Non-pigmented ciliary epithelial cell (primary cell): ENCODE measurements at places on chromosomes 4 and X.

DNA sequence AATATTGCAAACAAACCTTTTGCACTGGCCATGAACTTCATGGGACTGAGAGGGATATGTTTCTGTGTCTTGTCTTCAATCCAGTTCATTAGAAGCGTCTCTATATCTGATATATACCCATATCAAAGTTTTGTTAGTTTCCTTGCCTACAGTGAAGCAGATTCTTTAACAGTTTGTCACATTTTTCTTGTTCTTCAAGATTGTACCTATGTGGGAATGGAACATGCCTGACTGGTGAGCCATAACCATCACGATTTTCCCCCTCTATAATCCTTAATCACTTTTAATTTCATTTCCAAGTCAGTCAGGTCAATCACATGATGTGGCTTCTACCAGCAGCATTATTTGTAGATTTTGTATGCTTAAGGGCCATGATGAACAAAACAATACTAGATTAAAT lies 197.1 kb upstream of the PDE5A start:
- DNase-seq = no peak

DNA sequence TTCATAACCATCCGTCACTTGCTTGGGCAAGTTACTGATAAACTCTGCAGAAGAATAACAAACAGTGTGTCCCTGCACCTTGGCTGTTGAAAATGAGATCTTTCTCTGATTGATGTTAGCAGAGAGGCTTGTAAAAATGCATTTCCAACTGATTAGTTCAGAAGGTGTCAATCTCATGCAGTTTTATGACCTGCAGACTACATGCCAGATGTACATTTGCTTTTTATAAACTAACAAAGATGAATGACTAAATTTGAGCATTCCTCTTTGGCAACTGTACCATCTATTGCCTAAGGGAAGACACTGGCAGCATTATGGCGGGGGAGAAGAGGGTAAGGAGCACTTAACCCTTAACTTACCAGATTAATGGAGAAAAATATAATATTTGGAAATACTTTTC lies 192.8 kb downstream of the DCTD start:
- no peak for DNase-seq

DNA sequence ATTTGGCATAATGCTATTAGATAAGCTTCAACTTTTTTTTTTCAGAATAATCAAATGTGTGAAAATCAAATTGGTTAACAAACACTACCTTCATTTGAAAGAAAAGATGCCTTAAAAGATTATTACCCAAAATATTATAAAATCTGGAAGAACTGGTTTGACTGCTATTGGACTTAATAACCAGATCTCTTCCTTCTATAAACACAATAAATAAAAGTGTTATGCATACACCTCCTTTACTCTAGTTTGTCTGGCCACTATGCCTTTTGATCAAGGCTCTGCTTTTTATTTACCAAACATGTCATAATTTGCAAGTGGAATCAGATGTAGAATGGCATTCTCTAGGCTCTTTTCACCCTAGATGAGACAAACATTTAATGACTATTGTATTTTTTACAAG lies 897.3 kb upstream of the EPHA5 start:
- no peak for DNase-seq

- no peak for DNase-seq
Measured at GRCh38 chrX:45771560-45772340, 571.1 kb upstream of the DIPK2B start.

DNA sequence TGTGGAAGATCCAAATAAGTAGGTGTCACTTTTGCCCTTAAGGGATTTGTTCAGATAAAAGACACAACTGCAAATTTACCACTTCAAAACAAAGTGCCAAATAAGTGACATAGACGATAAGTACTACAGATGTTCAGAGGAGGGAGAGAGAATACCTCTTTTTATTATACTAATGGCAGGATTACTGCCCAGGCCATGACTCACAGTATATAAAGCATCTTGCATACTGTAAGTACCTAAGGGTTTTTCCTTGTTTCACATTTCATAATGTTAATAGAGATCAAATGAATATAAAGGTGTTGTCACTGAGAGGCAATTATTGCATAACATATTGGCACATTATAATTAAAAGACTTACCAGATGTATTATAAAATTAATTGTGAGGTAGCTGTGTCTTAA lies 46.4 kb downstream of the PTPN13 start:
- DNase-seq = peak; percentile 2

GRCh38 chrX:150203248-150203645 lies 159.9 kb upstream of the MAMLD1 start:
- no peak for DNase-seq

DNA sequence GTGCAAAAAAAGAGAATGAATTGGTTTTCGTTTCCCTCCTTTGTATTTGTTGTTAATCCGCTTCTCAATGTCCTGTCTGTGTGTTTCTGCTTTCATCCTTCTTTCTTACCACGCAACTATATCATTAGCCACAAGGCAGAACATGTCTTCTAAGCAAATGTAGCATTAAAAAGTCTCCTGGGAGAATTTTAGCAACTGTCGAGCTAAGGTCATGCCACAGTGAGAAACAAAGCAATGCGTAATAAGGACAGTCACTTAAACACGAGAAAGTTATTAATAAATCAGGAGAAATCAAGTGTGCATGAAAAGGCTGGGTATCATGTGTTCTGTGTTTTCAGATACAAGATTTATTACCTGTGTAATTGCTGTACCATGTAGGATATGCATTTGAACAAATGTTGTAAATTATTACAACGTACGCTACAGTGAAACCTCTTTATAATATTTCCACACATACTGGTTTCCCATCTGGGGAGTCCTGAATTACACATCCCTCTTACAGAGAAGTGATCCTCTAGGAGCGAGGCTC lies 890.8 kb downstream of the TRIML1 start:
- no peak for DNase-seq

DNA sequence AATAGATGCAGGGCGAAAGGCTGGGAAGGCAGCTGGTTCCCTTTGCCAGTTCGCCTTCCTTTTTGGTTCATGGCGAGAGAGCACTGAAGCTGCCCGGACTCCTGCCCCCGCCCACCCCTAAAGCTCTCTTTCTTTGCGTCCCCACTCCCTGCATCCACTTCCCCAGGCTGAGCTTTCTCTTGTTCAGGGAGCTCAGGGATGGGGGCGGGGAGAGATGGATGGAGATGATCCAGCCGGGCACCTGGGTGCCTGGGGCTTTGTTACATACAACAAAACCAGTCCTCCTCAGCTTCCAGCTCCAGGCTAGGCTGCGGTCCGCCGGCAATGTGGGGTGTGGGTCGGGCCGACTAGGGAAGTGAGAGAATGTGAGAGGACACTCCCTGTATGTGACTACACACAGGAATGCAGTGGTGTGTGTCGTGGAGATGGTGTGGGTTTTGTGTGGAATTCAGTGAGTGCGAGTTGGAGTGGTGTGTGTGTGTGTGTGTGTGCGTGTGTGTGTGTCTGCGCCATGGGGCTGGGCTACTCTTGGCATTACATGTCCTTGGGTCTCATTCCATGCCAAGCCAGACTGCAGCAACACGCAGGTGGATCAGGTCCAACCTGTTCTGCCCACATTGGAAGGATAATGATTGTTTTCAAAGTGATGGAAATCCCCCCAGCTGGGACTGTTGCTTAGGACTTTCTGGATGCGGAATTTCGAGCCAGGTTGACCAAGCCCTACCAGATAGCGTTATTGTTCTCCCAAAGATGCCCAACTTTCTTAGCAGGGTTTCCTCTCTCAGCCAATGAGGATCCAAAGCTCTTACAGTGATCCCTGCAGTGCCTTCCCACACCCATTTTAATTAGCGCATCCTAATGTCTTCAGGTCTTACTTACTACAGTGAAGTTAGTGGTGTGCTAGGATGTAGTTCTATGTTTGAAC lies 149.4 kb upstream of the CHRDL1 start:
- DNase-seq = no peak

GRCh38 chrX:437661-438390 lies 51.1 kb upstream of the PPP2R3B start:
- DNase-seq = no peak

- peak; percentile 67 for DNase-seq
Measured at GRCh38 chrX:35711281-35711680, 86.9 kb upstream of the MAGEB16 start.

DNA sequence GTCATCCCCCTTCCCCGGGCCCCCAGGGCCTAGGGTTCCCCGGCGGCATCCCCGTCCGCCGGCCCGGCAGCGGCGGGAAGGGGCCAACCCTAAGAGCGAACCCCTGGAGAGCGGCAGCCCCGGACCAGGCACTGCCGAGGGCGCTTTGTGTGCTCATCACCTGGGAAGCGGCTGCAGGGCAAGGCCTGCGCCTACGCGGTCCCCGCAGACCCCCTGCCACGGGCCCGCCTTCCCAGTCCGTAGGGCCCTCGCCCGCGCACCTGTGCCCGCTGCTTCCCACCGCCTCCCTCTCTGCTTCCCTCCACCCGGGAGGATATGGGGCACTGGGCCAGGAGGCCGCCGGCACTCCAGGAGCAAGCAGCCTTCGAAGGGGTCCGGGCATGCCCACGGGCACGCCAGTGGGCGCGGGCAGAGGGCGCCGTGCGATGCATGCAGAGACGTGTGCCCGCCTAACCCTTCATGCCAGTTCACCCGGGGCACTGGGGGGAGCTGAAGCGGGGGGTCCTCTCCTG lies 2.6 kb downstream of the FLNA start:
- no peak for DNase-seq

DNA sequence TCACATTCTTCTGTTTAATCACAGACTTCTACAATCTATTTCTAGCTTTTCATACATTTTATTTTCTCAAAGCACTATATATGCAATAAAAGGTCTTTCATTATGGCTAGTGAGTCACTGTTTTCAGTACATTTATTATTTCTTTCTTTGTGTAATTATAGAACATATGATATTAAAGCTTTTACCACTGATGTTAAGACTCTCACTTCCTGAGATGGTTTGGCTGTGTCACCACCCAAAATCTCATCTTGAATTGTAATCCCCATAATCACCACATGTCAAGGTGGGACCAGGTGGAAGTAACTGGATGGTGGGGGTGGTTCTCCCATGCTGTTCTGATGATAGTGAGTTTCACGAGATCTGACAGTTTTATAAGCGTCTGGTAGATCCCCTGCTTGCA lies 41.9 kb downstream of the UBA6 start:
- DNase-seq = no peak

DNA sequence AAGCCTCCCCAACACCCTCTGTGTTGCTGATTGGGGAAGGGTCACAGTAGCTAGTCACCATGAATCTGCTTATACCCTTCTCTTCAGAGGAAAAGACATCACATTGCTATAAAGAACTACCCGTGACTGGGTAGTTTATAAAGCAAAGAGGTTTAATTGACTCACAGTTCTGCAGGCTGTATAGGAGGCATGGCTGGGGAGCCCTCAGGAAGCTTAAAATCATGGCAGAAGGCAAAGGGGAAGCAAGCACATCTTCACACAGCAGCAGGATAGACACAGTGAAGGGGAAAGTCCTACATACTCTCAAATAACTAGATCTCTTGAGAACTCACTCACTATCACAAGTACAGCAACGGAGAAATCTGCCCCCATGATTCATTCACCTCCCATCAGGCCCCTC lies 229.4 kb upstream of the FTHL17 start:
- DNase-seq = no peak

DNA sequence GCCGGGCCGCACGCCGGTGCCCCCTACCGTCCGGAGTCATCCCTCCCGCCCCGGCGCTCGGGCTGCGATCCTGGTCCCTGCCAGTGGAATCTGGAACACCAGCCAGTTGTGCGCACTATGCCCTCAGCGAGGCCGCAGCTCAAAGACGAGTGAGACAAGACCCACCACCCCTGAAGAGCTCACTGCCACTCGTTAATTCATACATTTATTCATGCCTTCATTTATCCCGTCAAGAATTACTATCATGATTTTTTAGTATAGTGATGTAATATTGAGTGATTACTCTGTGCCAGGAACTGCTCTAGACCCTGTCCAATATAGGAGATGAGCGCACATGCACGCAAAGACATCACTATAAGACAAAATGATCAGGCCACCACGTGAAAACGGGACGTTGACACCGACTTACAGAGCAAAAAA lies 247 bp upstream of the PPA2 start:
- no peak for DNase-seq

- DNase-seq = no peak
Measured at GRCh38 chr4:182400790-182401189, 157.6 kb downstream of the TENM3 start.

DNA sequence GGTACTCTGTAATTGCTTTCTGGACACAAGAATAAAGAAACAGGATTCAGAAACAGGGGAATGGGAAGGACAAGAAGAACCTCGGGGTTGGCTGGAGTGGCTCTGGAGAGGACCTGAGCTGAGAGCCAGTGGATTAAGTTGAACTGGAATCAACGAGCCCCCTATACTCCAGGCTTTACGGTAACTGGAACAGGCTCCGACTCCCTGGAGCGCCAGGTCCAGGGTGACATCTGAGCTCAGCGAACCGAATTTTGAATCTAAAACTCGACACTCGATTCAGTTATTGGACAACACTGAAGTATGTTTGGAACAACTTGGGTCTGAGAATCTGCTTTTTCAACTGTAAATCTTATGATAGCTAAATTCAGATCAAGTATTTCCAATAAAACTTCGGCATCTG lies 23.9 kb downstream of the HMX1 start:
- DNase-seq = no peak

GRCh38 chr4:6676722-6677558 lies 16.7 kb upstream of the S100P start:
- DNase-seq = no peak

- no peak for DNase-seq
Measured at GRCh38 chrX:79081895-79082512, 62.5 kb upstream of the GPR174 start.

GRCh38 chr4:155529716-155530115 lies 136.9 kb upstream of the GUCY1A1 start:
- DNase-seq = no peak

DNA sequence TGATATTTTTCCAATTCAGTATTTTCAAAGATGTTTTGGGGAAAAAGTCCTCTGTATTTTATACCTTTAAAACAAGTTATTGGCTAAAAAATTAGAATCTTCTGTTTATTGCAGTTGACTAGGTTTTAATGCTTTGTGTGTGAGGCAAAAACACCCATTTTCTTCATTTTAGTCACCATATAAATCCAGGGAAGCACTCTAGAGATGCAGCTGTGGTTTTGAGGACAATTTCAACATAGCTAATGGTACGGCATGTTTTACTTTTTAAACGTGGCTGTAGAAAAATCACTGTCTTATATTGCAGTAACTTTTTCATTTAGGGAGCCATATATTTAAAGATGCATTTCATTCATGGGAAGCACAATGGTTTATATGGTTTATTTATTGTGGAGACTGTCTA lies 129.1 kb upstream of the PITX2 start:
- DNase-seq = no peak

DNA sequence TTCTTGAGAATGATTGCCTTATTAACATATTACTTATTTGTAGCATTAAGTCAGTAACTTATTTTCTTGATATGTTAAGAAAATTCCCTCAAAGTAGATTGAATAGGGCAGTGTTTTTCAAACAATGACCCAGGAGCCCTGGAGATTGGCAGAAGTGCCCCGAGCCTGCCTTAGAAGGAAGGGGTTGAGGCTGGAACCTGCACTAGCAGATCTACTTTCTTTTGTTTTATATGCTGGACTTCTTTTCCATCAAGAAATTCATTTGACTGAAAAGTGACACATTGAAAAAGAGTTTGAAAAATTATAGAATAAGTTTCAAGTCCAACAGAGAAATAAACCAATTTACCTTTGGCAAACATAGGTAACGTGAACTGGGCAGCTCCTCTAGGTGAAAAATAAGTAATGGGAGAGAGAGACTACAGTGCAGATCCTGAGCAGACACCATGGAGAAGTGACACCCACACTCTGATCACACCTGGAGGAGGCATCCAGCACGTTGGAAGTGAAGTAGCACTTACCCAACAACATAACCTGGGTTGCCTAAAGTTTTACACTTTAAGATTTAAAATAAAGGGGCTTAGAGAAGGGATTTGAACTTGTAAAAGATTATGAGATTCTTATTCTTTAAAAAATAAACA lies 18.6 kb downstream of the ARSJ start:
- no peak for DNase-seq

GRCh38 chr4:153741541-153741940 lies 18.3 kb downstream of the RNF175 start:
- no peak for DNase-seq
